ENCODE measurements at places on chromosomes 12 and 14.

GRCh38 chr12:101777485-101777884 lies 38.2 kb upstream of the SYCP3 start:
- DNase-seq = no peak

DNA sequence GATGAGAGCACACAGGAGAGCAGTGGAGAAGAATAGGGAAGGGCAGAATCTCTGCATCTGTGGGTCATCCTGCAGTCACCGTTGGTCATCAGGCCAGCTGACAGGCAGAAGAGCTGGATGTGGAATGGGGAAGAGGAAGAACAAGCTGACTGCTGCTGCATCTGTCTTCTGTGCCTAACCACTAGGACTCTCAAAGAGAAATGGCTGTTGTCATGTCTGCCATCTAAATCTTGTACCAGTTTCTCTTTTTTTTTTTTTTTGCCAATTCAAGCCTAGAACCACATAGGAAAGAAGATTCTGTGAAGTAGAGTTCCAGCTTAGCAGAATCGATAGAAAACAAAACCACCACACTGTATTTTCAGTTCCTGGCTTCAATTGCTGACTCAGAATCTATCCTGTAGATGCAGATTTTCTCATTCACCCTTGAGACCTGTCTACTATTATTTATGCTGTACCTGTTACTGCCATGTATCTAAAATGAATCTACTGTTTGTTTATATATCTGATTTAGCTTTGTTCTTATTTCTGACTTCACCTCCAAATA lies 421.9 kb upstream of the PRICKLE1 start:
- DNase-seq = no peak

GRCh38 chr14:28879573-28879996 lies 113.0 kb downstream of the FOXG1 start:
- DNase-seq = no peak

DNA sequence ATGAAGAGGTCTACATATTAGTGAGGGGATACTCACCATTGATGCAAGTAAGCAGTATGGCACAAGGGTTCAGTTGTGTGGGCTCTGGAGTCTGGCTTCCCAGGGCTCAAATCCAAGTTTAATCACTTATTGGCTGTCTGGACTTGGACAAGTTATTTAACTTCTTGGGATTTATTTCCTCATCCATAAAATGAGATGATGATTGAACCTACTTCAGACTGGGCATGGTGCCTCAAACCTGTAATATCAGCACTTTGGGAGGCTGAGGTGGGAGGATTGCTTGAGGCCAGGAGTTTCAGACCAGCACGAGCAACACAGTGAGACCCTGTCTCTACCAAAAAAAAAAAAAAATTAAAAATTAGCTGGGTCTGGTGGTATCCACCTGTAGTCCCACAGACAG lies 67.9 kb downstream of the KCNK10 start:
- DNase-seq = no peak

GRCh38 chr12:122730215-122731014 lies at the start of gene HCAR1:
HCAR1 (minus strand) TSS chr12:122730844; CDS start chr12:122730339, 505 bp downstream.
- peak; percentile 88 for DNase-seq

GRCh38 chr14:91078095-91078737 lies 17.8 kb upstream of the RPS6KA5 start:
- no peak for DNase-seq

- no peak for DNase-seq
Observed at GRCh38 chr14:45867046-45867894, 614.3 kb upstream of the MIS18BP1 start.

DNA sequence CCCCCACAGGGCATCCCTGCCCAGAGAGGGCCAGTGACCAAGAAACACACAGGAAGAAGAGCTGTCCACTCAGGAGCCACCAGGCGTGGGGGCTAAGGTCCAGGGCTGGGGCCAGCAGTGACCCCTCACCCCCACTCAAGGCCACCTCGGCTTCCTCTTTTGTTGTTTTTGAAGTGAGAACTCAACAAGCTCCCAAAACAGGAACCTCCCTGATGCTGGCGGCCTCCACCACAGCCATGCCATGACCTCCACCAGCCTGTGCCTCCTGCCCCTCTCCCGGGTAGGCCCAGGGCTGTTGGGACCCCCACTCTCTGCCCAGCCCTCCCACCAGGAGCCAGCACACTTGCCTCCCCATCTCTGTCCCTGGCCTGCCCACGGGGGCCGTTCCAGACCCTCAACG lies 7.8 kb downstream of the AKT1 start:
- DNase-seq = no peak

DNA sequence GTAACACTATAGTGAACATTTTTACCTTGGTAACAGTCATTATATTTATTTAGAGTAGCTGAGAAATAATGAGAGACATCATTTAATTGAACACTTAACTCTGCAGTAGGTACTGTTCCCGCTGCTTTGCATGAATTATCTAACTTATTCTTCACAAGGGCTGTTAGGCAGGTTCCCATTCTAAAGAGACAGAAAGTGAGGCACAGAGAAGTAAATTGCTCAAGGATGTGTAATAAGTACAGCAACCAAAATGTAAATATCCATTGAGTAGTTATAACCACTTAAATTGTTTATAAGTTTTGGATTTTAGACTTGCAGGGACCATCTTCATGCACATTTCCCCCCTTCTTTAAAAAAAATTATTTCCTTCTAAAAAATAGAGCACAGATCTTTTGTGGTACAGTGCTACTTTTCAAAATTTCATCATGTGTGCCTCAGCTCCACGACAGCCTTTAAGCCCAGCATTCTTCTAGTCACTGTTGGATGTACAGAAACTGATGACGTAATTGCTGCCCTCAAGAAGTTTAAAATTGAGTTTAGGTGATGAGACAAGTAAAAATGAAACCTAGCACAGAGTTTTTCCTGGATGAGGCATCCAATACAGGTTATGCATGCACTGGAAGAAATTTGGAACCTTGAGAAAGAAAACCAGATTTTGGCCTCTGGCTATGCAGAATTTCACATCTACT lies 6.0 kb upstream of the MANSC4 start:
- DNase-seq = no peak

DNA sequence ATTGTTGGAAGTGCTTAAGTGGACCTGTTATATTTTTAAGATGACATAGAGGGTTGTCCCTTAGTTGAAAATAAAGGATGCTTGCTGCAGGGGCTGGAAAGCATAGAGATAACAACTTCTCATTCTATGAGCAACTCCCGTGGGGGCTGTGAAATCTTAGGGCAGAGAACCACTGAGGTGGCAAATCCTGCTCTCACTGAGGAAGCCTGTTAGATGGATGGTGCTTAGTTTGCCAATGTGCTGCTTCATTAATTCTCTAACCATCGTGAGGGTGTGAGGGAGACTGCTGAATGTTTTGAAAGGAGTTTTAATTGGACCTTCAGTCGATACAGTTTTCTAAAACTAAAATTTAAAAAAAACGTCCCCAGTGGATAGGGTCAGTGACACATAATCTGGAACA lies 46.5 kb downstream of the PTPRO start:
- DNase-seq = no peak

Measured in HT-29 (cell line).